ENCODE measurements at places on chromosomes 2 and 18.

DNA sequence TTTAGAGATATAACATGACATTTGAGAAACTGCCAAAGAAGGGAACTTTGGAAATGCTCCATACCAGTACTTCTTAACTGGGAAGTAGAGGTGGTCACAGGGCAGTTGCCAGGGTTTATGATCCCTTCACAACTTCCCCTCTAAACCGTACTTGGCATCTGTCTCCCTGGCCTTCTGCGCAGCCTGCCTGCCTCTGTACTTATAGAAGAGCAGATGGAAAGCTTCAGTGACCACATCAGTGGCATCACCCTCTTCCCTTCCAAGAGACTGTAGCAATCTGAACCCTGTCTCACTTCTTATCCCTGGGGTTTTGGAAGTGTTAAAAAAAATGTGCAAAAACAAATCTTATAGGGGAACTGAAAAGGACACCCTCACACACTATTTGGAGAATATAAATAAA lies 64.1 kb downstream of the EIF2AK3 start:
- no peak for DNase-seq

- no peak for DNase-seq
Measured at GRCh38 chr2:45809205-45809604, 157.7 kb downstream of the PRKCE start.

DNA sequence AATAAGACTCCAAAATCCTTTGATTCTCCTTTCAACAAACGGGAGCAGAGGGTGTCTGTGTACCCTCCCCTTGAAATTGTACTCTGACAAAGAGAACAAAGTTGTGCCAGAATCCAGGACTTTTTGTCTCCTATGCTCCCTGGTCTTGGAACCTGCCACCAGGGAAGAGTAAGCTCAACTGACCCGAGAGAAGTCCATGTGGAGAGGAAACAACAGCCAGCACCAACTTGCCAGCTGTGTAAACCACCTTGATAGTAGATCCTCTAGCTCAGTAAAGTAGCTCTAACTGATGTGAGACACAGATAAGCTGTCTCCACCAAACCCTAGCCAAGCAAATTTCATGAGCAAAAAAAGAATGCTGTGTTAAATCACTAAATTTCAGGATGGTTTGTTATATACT lies 46.9 kb downstream of the LNPK start:
- no peak for DNase-seq

- DNase-seq, result no peak
Measured at GRCh38 chr2:69716555-69717120, 25.3 kb upstream of the ANXA4 start.

DNA sequence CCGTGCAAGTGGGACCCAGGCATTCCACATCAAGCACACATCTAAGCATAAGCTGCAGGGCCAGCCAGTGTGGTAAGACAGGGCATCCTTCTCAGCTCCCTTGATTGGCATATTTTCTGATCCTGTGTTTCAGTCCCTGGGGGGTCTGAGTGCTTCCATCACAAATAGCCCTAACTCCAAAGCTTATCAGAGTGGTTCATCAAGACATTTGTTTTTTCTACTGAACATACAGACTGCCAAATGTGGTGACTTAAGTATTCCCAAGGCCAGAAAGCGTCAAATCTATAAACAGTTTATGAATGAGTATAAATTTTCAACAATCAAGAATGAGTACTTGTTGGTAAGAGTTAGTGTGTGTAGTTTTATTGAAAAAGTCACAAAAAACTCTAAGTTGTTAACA lies 18.8 kb downstream of the SPRED2 start:
- no peak for DNase-seq

DNA sequence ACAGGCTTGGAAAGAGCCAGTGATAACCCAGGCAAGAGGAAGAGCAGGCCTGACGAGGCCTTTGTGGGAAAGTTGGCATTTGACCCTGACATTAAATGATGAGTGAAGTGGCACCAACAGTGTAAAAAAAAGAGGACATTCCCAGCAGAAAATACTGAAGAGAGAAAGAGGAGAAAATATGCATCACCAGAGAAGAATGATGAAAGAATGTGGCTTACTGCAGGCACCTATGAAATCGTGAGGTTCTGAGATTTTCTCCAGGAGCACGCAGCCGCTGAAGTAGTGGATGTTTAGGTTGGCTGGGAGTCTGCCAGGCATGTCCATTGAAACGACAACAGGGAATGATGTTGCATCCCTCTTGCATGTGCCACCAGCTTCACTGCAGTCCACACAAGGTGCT lies 13.8 kb downstream of the EHD3 start:
- no peak for DNase-seq

GRCh38 chr2:219350710-219351221 lies 18.2 kb upstream of the RESP18 start:
- DNase-seq, result no peak

DNA sequence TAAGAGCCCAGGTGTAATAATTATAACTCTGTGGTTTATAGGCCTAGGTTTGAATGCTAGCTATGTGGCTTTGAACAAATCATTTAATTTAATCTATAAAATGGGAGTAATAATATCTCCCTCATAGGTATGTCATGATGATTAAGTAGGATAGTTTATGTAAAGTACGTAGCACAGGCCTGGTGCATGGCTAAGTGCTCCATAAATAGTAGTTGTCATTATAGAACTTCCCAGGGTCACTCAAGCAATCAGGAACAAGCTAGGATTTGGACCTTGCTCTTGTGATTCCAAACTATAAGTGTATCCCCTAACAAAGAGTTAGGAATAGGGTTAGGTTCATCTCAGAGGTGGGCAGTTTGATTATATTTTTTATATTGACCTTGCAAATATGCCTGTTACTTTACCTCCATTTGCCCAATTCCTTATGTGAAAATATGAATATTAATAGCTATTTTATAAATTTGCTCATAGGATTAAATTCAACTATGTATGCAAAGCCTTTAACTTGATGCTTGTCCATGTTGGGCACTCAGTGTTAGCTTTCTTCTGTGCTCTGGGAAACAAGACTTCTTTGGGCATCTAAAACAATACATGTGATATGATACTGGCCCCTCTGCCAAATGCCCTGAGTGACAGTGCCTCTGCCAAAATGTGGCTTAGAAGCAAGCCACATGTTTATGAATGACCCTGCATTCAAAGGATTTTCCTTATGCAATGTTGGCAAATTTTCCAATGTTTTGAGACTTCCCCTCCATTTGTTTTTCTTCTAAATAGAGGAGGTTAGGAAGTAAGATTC lies 353.6 kb downstream of the KIAA1328 start:
- DNase-seq, result no peak

GRCh38 chr18:49169037-49169521 lies 218.3 kb upstream of the SMAD7 start:
- no peak for DNase-seq

- no peak for DNase-seq
Measured at GRCh38 chr2:216306868-216307267, 65.4 kb downstream of the MARCHF4 start.

DNA sequence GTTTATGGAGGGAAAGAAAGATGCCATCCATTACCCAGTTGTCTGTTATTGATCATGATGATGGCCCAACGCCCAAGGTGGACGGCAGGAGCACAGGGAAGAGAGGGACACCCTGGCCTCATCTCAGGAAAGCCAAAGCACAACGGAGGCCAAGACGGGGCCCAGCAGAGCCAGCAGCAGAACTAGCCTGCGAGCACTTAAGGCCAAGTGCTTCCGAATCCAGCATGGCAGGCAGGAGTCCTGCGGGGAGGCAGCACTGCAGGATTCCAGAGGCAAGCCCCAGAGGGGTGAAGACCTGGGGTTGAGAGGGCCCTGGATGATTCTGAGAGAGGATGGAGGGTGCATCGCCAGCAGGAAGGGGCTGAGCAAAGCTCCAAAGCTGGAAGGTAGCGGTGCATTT lies 28.3 kb upstream of the KLHL29 start:
- DNase-seq, result no peak

GRCh38 chr18:41038071-41038470 lies 917.0 kb upstream of the PIK3C3 start:
- no peak for DNase-seq

- no peak for DNase-seq
Measured at GRCh38 chr2:172169611-172170010, 66.9 kb upstream of the DLX2 start.

DNA sequence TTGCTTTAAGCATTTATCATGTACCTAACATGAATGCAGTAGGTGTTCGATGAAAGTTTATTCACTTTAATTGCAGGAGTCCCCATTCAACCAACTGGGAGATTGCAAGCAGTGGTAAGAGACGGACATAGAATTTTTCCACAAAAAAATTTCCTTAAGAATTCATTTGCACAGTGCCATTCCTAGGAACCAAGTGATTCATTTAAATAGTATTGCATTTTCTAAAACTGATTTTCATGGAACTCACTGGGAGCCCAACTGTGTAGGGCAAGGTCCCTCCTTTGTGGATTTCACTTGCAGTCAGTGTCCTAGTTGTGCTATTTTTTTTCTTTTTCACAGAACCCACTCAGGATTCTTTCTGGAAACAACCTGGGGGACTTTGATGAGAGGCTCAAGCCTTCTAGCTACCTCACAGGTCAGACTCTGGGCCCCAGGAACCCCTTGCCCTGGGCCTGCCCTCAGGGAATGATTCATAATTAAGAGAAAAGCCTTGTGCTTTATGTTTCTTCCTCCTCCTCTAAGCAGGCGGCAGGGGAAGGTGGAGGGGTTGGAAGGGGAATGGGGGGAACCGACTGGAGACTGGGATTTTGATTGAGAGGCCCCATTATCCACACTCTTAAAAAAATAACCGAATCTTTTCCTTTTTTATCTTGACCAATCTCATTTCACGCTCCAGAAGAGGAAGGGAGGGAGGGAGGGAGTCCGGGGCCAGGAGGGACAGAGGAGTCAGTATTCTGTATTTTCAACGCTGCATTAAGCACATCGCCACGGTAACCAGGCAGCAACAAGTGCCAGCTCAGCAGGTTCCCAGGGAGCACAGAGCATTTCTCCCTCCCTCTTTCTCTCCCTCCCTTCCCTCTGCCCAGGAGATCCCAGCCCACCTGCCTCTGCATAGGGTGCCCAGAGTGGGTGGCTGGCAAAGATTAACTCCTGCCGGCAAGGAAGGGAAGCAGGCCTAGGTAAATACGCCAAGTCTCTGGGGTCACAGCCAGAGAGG lies 51.8 kb downstream of the PSD4 start:
- no peak for DNase-seq

GRCh38 chr2:233307565-233307964 lies at the start of gene SAG:
Gene SAG, plus strand, starts transcription at chr2:233307816. Its CDS starts 1,374 bp downstream, at chr2:233309190.
- no peak for DNase-seq

DNA sequence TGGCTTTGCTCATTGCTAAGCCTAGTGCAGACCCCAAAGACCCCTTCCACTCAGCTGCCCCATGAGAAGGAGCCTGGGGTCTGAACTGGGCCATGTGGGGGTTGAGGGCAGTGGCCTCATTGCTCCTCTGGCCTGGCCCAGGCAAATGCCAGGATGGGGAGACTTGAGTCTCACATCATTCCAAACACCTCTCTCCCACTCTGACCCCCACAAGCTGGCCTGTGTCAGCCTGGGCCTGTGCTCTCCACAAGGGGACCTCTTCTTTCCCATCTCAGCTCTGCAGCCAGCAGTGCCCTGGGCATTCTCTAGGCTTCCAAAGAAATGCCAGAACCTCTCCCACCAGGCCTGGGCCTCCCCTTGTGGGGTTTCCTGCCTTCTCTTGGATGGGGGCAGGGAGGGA lies 45.8 kb upstream of the OTOF start:
- DNase-seq, result no peak

DNA sequence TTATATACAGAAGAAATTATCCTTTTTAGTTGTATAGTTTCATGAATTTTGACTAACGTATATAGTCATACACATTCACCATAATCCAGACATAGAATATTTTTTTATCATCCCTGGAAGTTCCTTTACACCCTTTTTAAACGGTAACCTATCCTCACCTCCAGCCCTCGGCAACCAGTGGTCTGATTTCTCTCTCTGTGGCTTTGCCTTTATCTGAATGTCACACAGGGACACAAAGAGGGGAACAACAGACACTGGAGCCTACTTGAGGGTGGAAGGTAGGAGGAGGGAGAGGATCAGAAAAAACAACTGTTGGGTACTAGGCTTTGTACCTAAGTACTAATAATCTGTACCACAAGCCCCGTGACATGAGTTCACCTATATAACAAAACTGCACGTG lies 191.9 kb downstream of the MC4R start:
- no peak for DNase-seq

DNA sequence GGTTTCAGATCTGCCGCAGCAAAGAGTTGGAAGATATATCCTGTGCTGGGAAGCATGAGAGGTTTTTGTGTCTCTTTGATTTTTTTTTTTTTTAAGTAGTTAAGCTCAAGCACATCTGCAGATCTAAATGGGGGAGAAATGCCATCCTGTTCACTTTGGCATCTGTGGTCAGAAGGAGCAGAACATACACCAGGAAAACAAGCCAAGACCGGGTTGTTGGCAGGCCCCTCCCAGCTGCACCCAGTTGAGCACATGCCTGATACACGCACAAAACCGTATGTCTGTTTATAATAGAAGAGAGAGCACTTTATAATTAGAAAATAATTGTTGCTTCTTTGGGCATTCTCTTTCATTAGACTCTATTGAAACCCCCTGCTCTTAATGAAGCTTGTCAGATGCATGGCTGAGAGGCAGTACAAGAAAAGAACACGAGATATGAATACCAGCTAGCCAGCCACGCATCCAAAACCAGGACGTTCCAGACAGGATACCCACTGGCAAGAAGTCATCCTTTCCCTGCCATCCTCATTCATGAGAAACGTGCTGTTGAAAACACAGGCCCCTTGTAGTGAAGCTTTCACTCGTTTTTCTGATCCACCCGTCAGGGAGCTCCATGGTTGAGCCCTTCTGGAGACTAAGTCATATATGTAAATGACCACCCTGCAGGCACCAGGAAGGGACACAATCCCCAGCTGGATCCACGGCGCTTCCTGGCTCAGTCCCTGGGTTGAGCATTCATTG lies 152.2 kb downstream of the ALPK2 start:
- DNase-seq, result no peak

GRCh38 chr2:18540872-18541271 lies 19.6 kb downstream of the RDH14 start:
- DNase-seq, result no peak

Measured in left cardiac atrium (tissue), 4 donors.